ENCODE measurements at places on chromosomes 16 and 17. TPM values are rescaled to one million over a fixed set of nuclear protein-coding genes. Genes with fewer than 3 reads are reported as not detected.

- DNase-seq: no peak
Observed at GRCh38 chr16:38941-39892, 14.2 kb downstream of the POLR3K start.

DNA sequence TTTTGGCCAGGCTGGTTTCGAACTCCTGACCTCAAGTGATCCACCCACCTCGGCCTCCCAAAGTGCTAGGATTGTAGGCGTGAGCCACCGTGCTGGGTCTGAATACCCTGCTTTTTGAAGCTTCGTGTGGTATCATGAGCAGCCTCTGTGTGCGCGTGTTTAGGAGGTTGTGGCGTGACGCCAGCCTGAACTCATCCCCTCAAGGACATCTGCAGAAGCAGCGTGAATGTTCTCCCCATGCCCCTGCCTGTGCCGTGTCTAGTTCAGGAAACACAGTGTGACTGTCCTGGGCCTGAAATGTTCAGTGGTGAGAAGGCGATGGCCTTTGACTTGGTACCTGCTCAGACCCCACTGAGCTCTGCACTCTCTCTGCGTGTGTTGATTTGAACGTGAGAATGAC is 35.6 kb downstream of the RNF213 start:
- DNase-seq: no peak

- no peak for DNase-seq
Observed at GRCh38 chr17:41967921-41968578, 1.5 kb downstream of the CNP start.

DNA sequence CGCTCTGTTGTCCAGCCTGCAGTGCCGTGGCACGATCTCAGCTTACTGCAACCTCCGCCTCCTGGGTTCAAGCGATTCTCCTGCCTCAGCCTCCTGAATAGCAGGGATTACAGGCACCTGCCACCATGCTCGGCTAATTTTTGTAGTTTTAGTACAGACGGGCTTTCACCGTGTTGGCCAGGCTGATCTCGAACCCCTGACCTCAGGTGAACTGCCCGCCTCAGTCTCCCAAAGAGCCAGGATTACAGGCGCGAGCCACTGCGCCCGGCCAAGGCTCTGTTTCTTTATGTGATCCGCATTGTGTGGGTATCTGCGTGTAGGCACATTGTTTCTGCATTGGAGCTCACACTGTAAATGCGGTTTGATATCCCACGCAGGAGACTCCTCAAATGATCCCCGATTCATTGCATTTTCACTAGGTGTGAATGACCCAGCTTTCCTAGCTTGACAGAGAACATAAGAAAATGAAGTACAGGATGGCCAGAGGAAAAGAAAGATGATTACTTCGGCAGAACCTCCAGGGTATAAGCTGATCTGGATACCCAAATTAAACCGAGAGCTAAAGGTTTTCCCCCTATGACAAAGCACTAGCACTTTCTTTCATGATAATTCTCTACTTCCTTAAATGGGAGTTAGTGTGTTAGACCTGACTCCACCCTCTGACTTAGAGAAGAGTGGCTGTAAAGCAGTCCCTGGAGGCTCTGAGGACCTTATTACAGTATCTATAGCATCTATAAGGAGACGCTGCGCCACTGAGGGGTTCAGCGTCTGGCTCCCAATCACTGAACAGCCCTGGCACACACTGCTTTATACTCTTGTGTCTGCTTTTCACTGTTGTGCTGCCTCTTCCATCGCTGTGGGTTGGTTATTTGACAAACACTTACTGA is 17.3 kb downstream of the COTL1 start:
- no peak for DNase-seq

DNA sequence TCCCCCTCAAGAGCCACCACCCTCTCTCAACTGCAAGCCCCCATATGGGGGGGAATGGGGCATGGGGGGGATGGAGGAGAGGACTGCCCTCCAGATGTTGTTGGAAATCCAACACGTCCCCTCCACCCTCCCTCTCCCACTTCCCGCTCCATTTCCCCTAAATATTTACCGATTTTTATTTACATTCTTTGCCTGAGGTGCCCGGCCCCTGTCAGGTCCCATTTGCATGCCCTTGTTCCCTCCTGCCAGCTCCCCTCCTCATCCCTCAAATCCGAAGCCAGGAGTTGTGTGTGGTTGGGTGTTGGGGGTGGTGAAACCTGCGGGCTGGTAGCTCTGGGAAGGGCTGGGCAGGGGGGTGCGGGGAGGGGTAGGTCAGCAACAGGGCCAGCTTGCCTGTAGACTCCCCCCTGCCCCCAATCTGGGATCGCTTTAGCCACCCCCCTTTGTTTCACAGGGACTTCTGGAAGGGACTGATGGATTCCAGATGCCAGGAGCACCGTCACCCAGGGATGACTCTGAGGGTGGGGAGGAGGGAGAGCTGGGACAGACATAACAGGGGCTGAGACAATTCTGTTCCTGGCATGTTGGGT is 39.7 kb upstream of the NGFR start:
- DNase-seq: no peak

GRCh38 chr16:12501707-12502457 is 301.8 kb downstream of the CPPED1 start:
- no peak for DNase-seq

DNA sequence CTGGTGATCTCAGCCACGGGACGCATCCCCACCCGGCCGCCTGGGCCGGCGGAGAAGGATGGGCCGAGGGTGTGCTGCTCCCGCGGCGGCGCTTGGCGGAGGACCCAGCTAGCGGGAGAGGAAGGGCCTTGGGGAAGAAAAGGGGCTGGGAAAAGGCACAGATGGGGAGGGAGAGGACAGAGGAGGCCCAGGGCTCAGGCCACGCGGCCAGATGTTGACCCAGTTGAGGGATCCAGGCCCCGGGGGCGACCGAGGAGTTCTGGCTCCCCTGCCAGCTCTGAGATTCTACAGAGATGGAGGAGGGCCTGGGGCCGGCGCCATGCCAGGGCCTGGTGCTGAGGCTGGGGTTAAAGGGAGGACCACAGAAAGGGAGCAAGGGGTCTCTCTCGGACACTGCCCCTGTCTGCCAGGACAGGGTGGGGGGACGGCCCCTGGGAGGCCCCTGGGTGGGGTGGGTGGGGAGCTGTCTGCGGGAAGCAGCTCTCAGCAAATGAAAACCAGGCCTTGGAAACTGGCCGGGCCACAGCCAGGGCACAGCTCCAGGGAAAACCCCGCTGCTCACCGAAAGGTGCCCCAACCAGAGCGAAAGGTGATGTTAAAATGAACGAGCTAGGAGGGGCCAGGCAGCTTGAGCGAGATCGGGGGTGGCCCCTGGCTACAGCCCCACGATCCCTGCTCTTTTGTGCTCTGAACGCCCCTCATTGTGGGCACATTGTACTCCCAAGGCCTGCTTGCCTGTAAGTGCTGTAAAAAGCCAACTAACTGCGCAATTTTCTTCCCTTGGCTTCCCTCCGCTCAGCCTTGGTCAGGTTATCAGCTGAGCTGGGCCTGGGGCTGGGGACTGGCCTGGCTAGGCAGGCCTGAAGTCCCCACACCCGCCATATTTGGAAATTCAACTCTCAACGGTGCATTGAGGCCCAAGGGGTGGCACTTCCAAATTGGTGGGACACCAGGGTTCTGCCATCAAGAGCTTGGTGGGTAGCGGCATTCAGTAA is 191.4 kb downstream of the ZNF423 start:
- DNase-seq: no peak

GRCh38 chr17:64653325-64653984 is 8.7 kb downstream of the SMURF2 start:
- no peak for DNase-seq

- no peak for DNase-seq
Observed at GRCh38 chr17:47801176-47801765, 20.3 kb downstream of the OSBPL7 start.

DNA sequence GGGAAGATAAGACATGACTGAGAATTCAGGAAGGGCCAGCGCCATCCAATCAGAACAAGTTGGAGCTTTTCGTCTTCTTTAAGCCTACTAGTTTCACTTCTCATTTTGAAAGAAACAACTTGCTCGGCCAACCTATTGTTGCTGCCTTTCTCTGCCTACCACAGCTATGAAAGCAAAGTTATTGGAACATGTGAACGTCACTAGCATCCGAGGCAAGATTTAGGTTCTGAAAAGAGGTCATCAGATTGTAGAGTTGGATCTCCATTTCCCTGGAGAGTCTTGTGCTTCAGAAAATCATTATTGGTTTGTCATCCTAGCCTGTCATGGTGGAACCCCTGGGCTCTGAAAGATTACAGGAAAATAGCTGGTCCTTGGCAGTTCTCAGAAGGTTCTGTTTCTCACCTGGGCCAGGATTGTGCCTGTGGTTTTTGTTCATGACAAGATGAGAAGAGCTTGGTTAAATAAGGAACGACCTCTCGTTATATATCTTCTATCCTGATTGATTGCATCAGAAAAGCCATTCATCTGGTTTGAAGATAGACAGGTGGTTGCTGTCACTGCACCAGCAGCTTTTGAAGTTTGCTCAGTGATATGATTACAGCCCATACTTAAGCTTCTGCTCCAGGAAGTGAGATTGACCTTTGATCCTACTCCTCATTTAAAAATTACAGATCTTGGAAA is 25.3 kb downstream of the CDH13 start:
- DNase-seq: no peak

DNA sequence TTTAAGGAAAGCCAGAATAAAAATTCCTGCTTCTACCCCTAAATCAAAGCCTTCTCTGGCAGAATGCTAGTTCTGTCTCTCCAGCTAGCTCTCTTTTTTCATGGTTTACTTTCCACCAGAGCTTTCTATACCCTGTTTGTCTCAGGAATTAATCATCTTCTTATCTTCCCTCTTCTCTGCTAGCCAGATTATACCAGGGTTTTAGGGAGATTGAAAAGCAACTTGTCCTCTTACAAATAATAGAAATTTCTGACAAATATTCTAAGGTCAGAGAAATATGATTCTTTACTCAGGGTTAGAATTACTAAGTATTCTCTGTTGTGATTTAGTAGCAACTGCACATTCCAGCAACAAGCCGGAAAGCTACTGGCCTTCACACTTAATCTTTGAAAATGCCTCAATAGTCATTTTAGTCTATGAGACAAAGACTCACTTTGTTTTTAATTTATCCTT is 166.4 kb downstream of the TANC2 start:
- peak; percentile 64 for DNase-seq

DNA sequence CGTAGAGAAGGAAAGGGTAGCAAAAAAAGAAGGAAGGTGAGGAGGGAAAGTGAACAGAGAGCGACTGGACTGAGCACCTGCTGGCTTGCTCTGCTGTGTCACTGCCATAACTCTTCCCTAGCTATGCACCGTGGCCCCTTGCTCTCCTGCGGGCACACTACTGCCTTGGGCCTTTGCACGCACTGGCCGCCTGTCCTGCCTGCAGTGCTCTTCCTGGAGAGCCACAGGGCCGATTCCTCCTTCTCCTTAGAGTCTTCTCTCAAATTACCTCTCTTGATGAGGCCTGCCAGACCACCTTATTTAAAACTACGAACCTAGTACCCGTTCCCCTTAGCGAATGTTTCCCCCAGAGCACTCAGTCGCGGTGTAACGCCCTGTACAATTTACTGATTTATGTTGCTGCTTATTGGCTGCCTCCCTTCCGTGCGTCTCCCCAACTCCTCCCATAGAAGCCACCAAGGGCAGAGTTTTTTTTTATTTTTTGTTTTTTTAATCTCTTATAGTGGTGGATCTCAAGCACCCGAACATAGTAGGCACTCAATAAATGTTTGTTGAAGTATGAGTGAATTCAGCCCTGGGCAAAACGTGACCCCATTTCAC is 70.3 kb downstream of the RAI1 start:
- DNase-seq: no peak

DNA sequence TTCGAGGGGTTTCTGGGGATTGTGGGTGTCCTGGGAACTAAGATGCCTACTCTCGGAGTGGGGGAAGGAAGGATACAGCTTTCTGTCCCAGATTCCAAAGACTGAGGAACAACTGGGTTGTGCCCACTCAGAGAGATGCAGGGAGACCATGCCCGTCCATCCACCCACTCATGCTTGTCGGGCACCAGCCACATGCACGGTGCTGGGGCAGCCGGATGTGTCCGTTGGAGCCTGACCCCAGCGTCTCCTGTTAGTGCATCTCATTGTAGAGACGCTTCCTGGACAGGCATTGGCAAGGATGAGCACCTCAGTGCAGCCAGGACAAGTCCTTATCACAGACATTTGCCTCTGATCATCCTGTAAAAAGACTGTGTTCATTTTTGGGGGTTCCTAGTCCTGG is 58.1 kb downstream of the METRNL start:
- peak; percentile 3 for DNase-seq

DNA sequence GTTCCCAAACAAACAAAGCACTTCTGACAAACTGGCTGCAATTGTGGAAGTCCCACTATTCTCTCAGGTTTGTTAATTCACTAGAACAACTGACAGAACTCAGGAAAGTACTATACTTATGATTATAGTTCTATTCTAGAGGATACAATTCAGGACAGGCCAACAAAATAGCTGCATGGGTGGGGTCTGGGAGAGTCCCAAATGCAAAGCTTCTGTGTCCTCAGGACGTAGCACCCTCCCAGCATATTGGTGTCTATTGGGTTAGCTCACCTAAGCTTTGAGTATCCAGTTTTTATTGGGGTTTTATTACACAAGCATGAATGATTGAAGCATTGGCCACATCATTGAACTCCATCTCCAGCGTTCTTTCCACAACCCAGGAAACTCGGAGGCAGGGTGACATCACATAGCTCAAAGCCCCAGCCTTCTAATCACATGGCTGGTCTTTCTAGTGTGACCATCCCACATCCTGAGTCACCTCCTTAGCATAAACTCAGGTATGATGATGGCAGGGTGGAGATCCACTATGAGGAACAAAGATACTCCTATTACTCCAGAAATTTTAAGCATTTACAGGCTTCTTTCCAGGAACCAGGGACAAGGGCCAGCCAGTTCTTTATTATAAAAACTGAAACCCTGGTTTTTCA is 43.9 kb upstream of the CCNF start:
- no peak for DNase-seq

- no peak for DNase-seq
Observed at GRCh38 chr17:80731323-80731722, 186.7 kb downstream of the RPTOR start.

- DNase-seq: no peak
Observed at GRCh38 chr17:69602972-69603371, 188.5 kb downstream of the MAP2K6 start.

- DNase-seq: no peak
Observed at GRCh38 chr16:68342620-68343019, 31.8 kb downstream of the PRMT7 start.

The SNF8 gene
- total RNA-seq: 135 TPM

The PITPNC1 gene
- 2.9 TPM for total RNA-seq

The GRAP gene
- 0.69 TPM for total RNA-seq

The CD300H gene
- not detected for total RNA-seq

The TTLL6 gene
- total RNA-seq: 1.4 TPM

The APOH gene
- not detected for total RNA-seq

The CDH5 gene
- total RNA-seq: 0.16 TPM

The CLDN7 gene
- 0.34 TPM for total RNA-seq

The BICDL2 gene
- total RNA-seq: not detected

The ZFP3 gene
- 1.7 TPM for total RNA-seq

The KRTAP4-4 gene
- not detected for total RNA-seq

The KRT27 gene
- total RNA-seq: not detected

The TVP23A gene
- not detected for total RNA-seq

The GSDMA gene
- total RNA-seq: not detected

The SIAH1 gene
- total RNA-seq: 36.8 TPM

The KCTD11 gene
- 1.7 TPM for total RNA-seq

Measured in SJCRH30 (cell line).